Activated T-cell treated with anti-CD3 and anti-CD28 coated beads for 1 hour (primary cell): ENCODE measurements at places on chromosomes 4 and X.
A peak's percentile ranks its signal among the peaks of the same experiment; 100 is the strongest.

GRCh38 chr4:104905546-104905945 lies 241.1 kb upstream of the TET2 start:
- DNase-seq: no peak

DNA sequence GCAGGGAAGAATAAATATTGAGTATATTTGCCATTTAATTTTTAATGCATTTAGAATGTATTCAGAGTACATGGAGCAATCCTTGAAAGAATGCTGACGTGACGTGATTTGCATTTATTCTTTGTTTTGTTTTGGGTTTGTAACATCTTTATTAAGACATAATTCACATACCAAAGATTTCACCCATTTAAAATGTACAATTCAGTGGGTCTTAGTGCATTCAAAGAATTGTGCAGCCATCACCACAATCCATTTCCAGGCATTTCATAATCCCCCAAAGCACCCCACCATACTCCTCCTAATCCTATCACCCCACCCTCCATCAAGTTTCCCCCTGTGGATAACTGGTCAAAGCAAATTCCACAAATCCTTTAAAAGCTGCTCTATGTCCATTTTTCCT lies 87.4 kb downstream of the FAM9B start:
- no peak for DNase-seq

DNA sequence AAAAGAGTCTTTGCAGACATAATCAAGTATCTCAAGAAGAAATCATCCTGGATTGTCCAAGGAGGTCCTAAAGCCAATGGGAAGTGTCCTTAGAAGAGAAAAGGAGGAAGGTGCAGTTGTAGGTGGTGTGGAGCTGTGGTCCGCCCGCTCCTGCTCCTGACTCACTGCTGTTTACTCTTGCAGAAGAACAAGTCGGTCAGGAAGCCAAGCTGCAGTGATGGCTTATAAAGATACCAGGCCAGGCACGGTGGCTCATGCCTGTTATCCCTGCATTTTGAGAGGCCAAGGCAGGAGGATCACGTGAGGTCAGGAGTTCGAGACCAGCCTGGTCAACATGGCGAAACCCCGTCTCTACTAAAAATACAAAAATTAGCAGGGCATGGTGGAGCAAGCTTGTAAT lies 66.4 kb upstream of the ATP6AP2 start:
- DNase-seq: no peak

DNA sequence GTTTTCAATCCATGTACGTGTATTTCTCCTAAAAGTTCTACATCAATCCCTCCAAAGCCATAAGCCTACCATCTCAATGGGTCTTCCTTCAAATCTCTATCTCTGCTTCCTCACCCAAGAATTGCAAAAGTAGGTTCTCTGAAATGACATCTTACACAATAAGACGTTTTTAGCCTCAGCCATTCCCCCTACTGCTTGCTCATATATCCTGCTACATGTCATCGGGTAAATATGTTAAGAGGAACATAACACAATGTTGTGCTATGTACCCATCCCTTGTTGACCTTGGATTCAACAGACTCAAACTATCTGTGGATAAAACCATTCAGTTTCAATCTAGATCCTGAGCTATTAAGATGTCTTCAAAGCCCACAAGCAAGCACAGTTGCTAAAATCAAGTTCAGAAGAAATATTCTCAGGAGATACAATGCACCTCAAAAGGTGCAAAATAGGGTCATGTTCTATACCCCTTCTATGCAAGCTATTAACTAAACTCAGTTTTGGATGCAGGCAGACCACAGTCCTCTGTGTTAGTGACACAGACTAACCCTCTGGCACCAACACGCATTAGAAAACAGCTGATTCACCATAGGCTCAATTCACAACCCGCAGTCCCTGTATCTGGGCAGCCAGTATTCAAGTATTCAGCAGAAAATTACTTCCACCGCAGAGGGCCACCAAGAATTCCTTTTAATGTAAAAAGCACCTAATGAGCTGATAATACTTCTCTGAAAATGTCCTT lies 56.8 kb downstream of the CD99L2 start:
- DNase-seq: no peak

- DNase-seq: no peak
Measured at GRCh38 chrX:143571521-143571920, 54.2 kb upstream of the SPANXN3 start.

DNA sequence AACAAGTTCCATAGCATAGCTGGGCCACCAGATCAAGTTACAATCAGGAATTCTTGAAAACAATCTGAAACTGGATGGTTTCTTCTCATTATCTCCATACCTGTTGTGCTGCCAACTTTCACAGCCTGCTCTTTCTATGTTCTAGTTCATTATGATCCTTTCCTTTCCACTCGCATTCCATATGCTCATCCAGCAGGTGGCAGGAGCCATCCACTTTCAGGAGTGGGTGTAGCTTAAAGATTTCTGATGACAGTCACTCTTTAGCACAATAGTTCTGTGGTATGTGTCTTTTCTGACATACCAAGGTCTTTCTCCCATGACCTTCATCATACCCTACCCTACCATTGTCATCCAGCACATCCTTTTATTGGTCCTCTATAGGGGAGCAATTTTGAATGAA lies 46.4 kb downstream of the PAGE2 start:
- peak; percentile 4 for DNase-seq

DNA sequence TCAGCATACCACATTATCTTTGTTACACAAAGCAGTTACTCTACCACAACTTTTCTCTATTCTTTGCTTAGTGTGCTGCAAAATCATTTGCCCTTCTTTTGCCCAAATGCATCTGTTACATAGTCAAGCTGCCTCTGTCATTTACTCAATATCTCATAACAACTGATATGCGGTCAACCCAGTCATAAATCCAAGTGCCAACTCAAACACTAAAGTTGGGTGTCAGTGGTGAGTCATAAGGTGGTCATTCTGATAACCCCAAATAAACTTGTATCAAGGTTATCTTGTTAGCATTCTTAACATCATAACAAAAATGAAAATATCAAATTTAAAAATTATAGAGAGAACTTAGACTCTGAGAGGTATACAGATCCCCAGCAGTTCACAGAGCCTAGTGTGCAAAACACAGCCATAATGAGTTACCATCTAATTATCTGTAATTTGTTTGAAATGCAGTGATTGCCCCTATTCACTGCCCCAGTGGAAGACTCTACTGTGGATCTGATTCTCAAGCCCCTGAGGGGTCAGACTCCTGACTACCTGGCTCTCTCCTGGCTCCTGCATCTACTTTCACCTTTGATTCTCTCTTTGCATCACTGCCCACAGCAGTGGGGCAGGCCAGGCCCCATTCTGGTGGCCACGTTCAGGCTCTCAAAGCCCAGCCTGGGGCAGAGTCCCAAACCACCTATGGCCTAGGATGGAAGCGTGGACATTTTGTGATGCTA lies 29.2 kb downstream of the TBC1D9 start:
- no peak for DNase-seq

DNA sequence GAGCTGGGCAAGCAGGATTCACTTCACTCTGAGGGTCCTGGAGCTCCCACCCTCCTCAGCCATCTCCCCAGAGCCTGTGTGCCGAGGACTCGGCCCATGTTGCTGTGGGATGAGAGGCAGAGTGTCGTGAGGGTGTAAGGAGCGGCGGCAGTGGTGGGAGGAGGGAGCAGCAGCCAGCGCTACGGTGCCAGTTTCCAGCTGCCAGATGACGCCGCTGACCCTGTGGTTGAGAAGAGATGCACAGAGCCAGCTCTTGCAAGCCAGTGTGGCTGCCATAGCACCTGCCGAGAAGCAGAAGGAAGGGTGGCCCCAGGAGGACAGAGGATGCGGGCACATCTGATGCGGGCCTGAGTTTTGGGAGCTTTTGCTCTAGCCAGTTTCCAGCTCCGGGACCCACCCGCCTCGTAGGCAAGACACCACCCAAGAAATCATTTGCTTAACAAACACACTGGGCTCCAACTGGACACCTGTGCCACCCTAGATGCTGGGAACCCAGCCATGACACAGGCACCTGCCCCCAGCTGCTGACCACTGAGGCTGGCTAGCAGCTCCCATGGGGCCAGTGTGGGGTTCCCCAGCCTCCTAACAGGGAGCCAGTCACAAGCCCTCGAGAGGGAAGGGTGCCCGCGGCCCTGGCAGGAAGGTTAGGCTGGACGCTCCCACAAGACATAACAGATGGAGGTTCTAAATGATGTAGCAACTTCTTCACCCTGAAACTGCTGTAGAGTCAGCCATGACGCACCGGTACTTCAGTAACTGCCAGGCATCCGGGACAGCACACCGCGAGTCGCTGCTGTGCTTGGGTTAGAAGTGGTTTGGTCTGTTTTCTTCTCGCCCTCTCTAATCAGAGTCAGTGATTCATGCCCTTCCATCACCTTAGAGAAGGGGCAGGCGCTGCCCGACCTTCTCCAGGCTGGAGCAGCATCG lies 8.9 kb downstream of the MSANTD1 start:
- DNase-seq: no peak

GRCh38 chr4:89277412-89277811 lies 30.2 kb downstream of the GPRIN3 start:
- no peak for DNase-seq

DNA sequence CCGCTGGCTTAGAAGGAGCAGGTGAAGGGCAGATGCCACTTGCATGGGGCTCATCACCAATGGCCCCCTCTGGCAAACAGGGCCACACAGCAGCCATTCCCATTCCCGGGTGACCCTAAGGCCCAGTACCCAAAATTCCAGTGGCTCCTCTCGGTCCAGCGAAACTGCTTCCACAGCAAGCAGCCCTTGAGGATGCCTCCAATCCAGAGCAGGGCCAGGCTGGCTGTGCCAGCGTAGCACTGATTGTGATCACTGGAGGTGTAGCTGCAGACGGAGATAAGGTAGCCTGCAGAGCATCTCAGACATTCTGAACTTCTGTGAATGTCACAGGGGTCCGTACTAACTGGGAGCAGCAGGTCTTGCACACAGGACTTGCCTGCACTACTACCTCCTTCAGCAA lies 27.3 kb downstream of the ACSL1 start:
- no peak for DNase-seq

- DNase-seq: no peak
Measured at GRCh38 chrX:149296092-149296491, 209.0 kb downstream of the IDS start.

DNA sequence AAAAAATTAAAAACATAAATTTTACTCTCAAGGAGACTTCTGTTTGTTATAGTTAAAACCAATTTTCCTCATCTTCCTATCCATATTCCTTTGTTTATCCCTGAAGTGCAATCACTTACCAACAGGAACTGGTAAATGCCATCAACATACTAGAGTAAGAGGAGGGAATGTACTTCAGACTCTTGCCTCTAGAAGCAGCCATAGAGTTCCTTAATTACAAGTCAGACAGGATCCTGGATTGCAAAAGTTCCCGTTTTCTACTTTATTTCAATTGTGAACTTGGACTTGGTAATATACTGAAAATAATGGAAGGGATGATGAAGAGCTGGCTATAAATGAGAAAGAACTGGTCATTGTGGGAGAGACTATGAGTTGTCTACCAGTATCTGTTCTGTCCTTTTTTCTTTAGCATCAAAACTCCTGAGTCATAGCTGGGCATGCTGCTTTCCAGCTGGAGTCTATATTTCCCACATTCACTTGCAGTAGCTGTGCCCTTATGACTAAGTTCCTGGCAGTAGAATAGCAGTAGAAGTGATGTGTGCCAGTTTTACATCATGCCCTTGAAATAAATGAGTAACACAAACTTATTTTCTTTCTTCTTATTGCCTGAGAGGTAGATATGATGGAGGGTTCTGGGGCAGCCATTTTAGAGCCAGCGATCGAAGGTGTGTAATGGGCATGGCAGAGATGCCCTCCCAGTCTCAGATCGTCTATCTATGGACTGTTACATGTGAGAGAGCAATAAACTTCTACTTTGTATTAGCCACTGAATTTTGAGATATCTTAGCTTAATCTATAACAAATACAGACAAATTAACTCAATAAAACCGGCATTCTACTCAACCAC lies 26.8 kb upstream of the SPARCL1 start:
- DNase-seq: no peak

DNA sequence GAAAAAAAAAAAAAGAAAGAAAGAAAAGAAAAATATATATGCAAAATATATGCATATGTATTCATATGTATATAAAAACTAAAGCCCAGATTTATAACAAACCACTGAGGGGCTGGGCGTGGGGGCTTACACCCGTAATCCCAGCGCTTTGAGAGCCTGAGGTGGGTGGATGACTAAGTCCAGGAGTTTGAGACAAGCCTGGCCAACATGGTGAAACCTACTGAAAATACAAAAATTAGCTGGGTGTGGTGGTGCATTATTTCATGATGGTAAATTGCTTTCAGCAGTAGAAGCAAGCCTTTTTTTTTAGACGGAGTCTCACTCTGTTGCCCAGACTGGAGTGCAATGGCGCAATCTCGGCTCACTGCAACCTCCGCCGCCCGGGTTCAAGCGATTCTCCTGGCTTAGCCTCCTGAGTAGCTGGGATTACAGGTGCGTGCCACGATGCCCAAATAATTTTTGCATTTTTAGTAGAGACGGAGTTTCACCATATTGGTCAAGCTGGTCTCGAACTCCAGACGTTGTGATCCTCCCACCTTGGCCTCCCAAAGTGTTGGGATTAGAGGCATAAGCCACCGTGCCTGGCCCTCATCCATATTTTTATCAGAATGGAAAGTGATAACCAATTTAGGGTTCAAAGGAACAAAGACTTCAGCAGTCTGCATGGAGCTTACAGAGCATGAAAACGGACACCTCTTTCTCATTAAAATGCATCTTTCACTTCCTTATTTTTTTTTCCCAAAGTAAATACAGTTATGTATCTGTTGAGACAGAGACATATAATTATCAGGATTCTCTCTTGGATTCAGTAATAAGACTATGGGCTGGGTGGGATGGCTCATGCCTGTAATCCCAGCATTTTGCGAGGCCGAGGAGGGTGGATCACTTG lies 27.7 kb upstream of the MOB1B start:
- no peak for DNase-seq

GRCh38 chr4:4614925-4615678 lies 73.3 kb upstream of the STX18 start:
- no peak for DNase-seq

- no peak for DNase-seq
Measured at GRCh38 chrX:135453381-135453780, 31.6 kb downstream of the SMIM10L2A start.

DNA sequence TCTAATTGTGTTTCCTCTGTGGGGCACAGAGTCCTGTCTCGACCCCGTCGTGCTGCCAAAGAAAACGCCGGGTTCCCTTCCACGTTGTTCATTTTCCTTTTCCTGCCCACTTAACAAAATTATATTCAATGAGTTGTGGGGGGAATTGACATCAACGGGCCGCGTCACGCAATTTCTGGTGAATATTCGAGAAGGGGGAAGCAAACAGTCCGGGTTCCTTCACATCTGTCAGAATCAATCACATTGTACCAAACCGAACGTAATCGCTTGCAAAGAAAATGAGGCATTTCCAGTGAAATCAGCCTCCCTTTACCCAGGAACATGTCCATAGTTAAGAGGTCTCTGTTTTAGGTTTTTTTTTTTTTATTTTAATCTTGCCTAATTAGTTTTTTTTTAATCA lies 243.5 kb downstream of the SHOX start:
- DNase-seq: no peak
